ENCODE measurements at places on chromosomes 1 and 21. TPM values are rescaled to one million over a fixed set of nuclear protein-coding genes. Genes with fewer than 3 reads are reported as not detected.

Gene NPHS2
- total RNA-seq = not detected

Gene LPAR3
- total RNA-seq = 12.6 TPM

Gene SLC25A34
- total RNA-seq = 24.8 TPM

Gene BRINP3
- not detected for total RNA-seq

Gene ICOSLG
- 1.5 TPM for total RNA-seq

Gene CZIB
- 45.0 TPM for total RNA-seq

Gene FMO5
- 1.5 TPM for total RNA-seq

Gene FCRL6
- 3.0 TPM for total RNA-seq

Gene OPRD1
- total RNA-seq = not detected

Gene KRTAP11-1
- total RNA-seq = not detected

Gene SH2D1B
- not detected for total RNA-seq

Gene TRPM2
- total RNA-seq = 1.2 TPM

Gene LHX8
- not detected for total RNA-seq

Gene CENPS
- 9.2 TPM for total RNA-seq

Gene SUSD4
- total RNA-seq = 7.6 TPM

Gene SPRR1B
- total RNA-seq = not detected

Gene MYOG
- not detected for total RNA-seq

Gene PLPPR5
- total RNA-seq = 0.08 TPM

Gene PLXNA2
- 16.5 TPM for total RNA-seq

Gene KRTAP7-1
- not detected for total RNA-seq

Gene HEYL
- 16.3 TPM for total RNA-seq

Gene ETV3L
- total RNA-seq = not detected

Gene IFI44L
- total RNA-seq = 24.5 TPM

Gene AQP10
- 1.5 TPM for total RNA-seq

Gene RPE65
- total RNA-seq = not detected

Gene LAX1
- total RNA-seq = 0.21 TPM

Gene TNFSF4
- total RNA-seq = 0.38 TPM

Gene CD101
- total RNA-seq = 2.3 TPM

Gene SEMA4A
- 1.5 TPM for total RNA-seq

Gene ATP5PO
- total RNA-seq = 743 TPM

Gene IL20
- total RNA-seq = not detected

Gene PDZK1IP1
- total RNA-seq = not detected

Gene MX2
- total RNA-seq = 5.9 TPM

Gene CNR2
- total RNA-seq = not detected
